ENCODE measurements at places on chromosomes 7 and 10.

DNA sequence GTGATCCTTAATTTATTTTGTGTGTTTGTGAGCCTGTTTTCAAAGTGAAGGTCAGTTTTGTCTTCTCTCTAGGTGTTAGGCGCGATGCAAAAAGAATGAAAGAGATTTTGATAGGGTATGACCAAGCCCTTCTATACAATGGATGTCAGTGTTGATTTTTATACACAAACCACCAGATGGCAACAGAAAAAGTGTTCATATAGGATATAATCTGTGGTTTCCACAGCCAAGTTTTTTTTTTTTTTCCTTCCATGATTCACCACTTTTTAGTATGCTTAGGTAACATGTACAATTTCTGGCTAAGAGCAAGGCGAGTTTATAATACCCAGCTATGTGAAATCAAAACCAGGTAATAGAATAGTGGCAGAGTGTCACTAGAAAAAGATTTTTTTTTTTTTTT lies 8.1 kb downstream of the SDK1 start:
- no peak for DNase-seq

DNA sequence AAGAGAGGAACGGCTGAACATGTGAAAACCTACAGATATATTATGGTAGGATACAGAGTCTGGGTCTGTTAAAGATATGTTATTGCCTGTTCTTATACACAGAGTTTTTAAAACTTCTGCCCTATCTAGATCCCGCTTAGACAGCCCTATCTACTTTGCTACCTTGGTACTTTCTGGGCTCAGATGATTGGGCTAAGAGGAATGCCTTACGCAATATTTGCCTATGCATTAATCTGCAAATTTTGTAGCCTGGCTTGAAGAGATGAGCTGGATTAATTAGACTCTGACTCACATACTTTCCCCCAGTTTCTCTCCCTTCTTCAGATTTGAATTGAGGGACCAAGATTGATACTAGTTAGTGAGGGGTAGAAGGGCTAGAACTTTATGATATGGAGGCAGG lies 33.6 kb upstream of the A1CF start:
- DNase-seq, result no peak

DNA sequence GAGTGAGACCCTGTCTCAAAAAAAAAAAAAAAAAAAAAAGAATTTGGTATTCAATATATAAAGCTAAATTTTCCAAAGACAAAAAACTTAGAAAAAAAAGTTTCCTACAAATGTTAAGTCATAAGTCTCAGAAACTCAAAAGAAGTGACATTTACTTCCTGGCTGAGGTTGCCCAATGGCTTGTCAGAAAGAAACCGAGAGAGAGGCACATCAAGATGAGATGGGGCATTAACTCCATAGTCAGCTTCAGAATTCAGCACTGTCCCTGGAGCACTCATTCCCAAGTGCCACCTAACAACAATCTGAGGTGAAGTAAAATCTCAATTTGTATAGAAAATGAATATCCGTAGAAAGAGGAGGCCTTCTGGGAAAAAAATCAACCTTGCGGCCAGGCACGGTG lies 6.8 kb upstream of the SPOCK2 start:
- no peak for DNase-seq

DNA sequence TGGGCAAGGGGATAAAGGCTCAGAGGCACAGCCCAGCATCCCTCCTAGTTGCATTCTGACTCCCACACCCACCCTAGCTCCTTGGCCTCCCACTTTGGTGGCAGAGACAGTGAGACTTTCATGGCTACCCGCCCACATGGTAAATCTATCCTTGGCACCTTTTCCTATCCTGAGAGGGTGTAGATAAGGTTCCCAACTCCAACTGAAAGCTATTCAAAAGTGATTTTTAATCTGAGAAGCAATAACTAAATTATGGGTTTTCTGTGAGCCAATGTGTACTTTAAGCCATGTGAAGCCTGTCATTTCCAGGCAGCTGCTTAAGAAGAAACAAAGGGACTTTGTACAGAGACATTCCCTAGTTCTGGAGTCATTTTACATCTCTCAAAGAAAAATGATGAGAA lies 9.1 kb downstream of the LAMB1 start:
- DNase-seq, result no peak

DNA sequence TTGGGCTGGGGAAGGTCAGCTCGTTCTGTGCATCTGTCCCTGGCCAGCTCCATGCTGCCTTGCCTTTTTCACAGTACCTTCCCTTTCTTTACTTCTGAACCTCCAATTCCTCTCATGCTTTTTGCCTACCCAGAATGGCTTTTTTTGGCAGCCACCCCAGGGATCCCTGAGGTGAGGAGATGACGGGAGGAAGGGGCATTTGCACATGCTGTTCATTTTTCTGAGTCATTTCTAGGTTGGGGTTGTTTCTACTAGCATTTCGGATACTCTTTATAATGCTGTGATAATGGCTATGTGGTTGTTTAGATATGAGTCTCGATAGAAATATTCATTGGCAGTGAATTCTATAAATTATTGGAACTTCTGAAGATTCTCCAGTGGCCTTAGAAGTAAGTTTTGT lies 415.1 kb upstream of the FZD8 start:
- DNase-seq, result no peak

DNA sequence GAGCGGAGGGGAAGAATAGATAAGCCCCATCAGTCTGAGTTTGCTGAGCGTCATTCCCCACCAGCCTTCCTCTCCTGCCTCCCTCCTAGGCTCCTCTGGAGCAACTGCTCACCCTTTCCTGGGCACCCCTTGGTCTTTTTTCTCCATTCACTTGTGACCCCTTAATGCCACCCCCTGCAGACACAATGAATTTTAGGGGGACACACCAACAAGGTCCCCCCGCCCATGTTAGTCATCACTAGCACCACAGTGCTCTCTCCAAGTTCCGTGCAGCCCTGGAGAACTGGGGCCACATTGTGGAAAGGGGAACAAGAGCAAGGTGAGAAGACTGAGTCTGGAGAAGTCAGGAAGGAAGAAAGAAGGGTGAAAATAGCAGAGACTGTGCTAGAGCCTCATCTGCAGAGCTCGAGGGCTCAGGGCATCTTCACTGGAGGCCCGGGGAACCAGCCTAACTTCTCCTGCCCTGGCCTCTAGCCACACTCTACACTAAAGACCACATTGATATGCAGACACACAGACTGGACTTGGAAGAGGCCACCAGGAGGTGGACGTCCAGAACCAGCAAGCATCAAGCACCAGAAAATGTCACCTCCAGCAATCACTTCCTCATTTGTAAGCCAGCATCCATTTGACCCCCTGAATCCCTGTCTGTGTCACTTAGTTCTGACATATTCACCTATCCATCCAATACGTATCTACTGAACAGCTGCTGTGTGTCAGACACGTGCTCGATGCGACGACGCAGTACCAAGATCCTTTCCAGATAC lies 17.5 kb downstream of the RGR start:
- DNase-seq, result no peak
